NCI-H187 (cell line): ENCODE measurements at places on chromosomes 4 and X.

DNA sequence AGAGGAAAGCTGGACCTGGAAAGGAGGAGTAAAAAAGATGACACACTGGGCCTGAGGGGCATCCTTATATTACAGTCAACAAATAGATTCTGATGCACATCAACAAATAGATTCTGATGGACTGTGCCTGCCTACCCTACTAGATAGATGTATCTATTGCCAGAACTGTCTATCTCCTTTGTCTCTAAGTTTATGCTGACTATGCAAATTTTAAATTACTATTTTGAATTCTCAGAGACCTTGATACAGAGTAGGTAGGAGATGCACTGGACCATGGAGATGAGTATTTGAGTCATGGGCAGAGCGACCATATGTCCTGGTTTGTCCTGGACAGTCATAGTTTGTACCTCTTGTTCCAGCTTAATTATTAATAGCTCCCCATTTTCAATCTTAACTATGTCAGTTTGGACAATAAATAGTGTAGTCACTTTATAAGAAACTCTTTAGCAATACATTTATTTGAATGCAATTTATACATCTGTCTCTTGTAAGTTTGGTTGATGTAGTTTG, 247.9 kb upstream of the PPP1R2C start:
- DNase-seq, result no peak

DNA sequence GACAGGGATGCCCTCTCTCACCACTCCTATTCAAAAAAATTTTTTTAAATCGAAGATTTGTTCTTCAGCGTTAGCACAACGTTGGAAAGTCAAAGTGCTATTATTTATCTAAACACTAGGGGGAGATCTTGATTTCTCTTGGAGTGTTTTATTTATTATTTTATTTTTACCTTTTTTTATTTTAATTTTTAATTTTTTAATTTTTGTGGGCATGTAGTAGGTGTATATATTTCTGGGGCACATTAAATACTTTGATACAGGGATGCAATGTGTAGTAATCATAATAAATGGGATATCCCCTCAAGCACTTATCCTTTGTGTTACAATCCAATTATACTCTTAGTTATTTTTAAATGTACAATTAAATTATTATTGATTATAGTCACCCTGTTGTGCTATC, 37.4 kb upstream of the SLC10A4 start:
- DNase-seq, result no peak

DNA sequence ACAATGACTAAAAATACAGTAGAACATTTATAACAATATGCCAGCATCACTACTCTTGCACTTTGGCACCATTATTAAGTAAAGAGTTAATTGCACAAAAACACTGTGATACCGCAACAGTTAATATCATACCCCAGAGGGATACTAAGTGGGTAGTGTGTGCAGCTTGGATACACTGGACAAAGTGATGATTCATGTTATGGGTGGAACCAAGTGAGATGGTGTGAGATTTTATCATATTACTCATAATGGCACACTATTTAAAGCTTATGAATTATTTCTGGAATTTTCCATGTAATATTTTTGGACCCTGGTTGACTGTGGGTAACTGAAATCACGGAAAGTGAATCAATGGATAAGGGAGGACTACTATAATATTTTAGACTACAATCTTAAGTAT, 265.3 kb downstream of the PCDH18 start:
- no peak for DNase-seq

DNA sequence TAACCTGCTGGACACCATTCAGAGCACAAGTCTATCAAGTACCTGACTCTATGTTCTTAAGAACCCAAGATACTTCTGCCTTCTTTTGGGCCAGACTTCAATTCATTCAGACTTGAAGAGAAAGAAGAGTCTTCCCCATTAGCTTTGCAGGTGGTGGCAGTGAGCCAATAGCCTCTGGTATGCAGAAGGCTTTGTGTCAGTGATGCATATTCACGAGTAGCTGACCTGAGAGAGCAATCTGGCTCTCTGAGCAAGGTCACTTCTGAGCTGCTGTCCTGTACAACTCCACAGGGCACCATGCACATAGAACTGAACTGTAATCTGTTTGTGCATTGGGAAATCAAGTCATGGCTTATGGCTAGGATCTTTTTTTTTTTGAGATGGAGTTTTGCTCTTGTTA, 39.9 kb upstream of the SPINK2 start:
- no peak for DNase-seq

DNA sequence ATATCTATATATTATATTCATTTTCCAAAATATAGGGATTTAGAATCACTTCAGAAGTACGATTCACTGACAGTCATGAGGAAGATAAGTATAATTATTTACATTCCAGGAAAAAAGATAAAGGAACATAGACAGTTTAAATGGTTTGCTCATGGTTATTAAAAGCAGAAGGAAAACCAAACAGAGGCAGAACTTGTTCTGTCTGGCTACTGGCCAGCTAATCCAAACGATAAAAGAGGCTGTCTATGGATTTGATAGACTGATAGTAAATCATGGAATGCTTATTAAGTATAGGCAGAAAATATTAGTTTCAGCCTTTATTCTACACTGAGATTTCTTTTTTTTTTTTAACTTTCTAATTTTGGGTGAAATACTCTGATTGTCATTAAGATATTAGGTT, 50.2 kb downstream of the RPGR start:
- no peak for DNase-seq

- DNase-seq, result no peak
Observed at GRCh38 chrX:133637765-133638164, 222.5 kb upstream of the GPC4 start.

DNA sequence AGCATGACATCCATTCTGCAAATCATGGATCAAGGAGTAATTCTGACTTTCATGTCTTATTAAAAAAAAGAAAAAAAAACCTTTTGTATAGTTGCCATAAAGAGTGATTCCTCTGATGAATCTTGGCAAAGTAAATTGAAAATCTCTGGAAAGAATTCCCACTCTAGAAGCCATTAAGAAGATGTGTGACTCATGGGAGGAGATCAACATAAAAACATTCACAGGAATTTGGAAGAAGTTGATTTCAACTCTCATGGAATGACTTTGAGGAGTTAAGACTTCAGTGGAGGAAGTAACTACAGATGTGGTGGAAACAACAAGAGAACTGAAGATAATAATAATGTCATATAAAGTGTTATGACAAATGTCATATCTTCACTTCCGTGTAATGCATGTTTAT, 204.2 kb downstream of the PABPC4L start:
- DNase-seq, result no peak

DNA sequence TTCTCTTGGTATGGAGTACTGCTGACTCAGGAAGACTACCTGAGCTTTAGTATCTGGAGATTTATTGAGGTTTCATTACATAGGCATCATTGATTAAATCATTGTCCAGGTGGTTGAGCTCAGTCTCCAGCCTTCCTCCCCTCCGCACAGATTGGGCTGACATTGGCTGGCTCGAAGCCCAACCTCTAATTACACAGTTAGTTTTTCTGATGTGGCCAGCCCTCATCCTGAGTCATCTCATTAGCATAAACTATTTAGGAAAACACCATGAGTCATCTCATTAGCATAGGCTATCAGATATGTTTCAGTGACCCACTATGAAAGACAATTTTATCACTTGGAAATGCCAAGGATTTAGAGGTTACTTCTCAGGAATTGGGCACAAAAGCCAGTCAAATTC, 93.9 kb upstream of the ANKRD50 start:
- DNase-seq, result no peak

DNA sequence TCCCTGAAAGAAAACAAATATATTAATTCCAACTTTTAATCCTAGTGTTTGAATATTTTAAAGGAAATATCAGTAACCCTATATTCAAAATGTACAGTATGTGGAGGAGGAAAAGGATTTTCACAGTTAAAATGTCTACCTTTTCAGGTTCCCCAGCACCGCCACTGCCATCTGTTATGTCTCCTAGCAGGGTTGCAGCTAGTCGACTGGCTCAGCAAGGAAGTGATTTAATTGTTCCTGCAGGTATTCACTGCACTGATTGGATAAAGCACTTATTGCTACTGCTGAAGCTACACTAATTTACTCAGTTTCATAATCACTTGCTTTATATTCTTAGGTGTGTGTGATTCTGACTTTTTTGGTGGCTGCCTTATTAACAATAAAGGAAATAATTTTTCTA, 65.5 kb upstream of the FHDC1 start:
- DNase-seq, result no peak

GRCh38 chrX:55489314-55490009, at the start of gene USP51:
TSS of gene USP51 (minus strand) at chrX:55489848. CDS start at chrX:55488939, 909 bp downstream.
- DNase-seq, result no peak

DNA sequence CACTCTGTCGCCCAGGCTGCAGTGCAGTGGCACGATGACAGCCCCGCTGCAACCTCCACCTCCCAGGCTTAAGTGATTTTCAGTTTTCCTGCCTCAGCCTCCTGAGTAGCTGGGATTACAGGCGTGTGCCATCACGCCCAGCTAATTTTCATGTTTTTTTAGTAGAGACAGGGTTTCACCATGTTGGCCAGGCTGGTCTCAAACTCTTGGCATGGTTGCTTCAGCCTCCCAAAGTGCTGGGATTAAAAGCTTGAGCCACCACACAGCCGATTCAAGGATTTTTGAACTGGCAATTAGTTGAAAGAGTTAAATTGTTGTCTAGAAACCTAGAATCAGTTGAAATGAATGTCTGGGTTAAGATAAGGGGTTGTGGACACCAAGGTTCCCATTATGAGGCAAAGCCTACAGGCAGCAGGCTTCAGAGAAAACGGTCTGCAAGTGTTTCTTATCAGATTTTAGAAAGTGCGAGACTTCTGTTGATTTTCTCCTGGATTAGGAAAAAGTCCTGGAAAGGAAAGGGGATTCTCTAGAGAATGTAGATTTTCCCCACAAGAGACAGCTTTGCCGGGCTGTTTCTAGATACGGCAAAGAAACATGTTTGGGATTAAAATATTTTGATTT, 8.3 kb upstream of the CCNI start:
- no peak for DNase-seq
